CD8-positive, alpha-beta T cell (primary cell): ENCODE measurements at places on chromosomes 6 and 20.

DNA sequence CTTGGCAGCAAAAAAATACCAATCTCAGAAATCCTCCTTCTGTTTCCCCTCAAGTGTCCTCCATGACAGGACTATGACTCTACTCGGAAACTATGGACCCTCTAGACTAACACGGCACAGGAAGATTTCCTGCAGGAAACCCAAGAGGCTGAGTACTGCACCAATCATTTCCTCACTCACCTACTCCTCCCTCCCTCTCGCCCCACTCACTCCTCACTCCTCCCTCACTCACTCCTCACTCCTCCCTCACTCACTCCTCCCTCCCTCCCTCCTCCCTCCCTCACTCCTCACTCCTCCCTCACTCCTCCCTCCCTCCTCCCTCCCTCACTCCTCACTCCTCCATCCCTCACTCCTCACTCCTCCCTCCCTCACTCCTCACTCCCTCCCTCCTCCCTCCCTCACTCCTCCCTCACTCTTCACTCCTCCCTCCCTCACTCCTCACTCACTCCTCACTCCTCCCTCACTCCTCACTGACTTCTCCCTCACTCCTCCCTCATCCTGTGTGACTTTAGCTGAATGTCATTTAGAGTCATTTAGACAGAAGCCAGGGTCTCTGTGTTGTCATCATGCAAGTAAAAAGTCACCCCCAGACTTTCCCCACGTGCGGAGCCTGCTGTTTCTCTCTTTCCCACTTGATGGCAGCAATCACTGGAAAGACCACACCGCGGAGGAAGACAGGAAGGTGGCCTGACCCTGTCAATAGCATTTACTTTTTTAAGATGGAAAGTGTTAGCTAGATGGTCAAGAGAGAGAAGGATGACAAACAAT lies 226.8 kb upstream of the PDE10A start:
- DNase-seq: no peak

DNA sequence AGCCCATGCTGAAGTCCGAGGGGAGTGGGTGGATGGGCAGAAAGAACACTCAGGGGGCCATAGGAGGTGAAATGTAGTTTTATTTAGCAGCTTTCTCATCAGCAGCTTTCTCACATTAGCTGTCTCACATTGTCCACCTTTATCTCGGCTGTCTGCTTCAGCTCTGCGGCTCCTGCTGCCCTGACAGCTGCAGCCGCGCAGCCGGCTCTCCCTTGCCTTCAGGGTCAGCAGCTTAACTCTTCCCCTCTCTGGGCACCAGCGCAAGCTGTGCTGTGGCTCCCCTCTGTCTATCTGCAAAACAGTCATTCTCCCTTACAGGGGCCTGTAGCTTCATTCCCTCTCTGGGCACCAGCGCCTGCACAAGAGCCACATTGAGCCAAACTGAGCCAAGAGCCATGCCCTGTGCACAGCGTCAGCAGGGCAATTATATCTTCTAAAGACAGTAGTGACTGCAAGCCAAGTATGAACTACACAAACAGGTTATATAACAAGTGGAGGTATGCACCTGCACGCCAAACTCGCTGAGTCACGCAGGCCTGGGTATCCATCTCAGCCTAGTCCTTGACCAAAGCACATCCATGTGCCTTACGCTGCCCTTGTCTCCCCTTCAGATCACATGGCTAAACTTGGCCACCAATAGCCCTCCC lies 198.8 kb downstream of the EYA2 start:
- DNase-seq: no peak

DNA sequence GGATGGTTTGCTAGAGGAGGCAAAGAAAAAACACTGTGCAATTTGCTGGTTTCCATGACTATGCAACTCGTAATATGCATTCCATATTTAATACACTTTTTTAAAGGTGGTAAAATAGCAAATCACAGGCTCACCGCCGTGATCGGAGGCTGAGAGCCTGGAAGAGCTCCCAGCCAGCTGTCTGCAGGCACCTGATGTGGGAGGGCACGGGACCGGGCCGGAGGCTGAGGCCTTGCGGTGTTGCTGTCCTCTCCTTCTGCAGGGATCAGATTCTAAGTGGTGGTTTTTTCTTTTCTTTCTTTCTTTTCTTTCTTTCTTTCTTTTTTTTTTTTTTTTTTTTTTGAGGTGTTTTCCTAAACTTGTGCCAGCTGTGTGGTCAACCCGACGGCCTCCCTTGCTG lies 282.3 kb downstream of the CDH4 start:
- DNase-seq: no peak

- DNase-seq: no peak
Observed at GRCh38 chr6:108619431-108620197, 58.9 kb downstream of the FOXO3 start.

GRCh38 chr6:62367601-62368000 lies 81.6 kb upstream of the KHDRBS2 start:
- DNase-seq: no peak

GRCh38 chr6:131255434-131255833 lies 120.2 kb downstream of the AKAP7 start:
- DNase-seq: no peak
